ENCODE measurements at places on chromosomes 7 and 10. TPM values are rescaled to one million over a fixed set of nuclear protein-coding genes. Genes with fewer than 3 reads are reported as not detected.

The AIMP2 gene
- 56.0 TPM for total RNA-seq

The UTF1 gene
- not detected for total RNA-seq

DNA sequence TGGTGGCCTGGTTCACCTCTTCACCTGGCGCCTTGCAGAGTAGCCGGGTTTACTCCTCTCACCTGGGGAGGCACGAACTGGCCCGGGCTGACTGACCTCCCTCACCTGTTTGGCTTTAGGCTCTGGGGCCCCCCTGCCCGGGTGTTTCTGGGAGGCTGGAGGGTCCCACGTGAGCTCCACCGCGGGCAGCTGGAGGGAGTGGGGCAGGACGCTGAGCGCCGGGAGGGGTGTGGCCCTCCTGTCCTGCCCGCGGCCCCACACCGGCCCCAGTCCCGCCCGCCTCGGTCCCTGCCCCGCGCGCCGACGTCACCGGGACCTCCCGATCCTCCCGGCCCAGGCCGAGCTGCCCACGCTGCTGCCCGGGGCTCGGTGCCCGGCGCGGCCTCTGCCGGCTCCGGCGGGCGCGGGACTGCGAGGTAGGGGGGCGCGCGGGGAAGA is at the start of gene AMZ1:
Gene AMZ1 (plus strand): TSS at position 322 of the 438 bp plus-strand sequence. CDS start 12,250 bp downstream, outside the sequence.
- H3K27me3 ChIP-seq = peaks cover 31% of the 10 kb centered on the region
- H3K4me1 ChIP-seq = peaks cover 8% of the 10 kb centered on the region
- no peak for DNase-seq
- H3K27ac ChIP-seq = no peak within 1 kb of the TSS
- no peak within 1 kb of the TSS for H3K4me3 ChIP-seq
- H3K36me3 ChIP-seq = no peaks in the 10 kb centered on the region

- H3K36me3 ChIP-seq = no peaks in the 10 kb centered on the region
Observed at GRCh38 chr10:125559210-125559609, 123.8 kb downstream of the TEX36 start.
